ENCODE measurements at places on chromosomes 12 and 14.

DNA sequence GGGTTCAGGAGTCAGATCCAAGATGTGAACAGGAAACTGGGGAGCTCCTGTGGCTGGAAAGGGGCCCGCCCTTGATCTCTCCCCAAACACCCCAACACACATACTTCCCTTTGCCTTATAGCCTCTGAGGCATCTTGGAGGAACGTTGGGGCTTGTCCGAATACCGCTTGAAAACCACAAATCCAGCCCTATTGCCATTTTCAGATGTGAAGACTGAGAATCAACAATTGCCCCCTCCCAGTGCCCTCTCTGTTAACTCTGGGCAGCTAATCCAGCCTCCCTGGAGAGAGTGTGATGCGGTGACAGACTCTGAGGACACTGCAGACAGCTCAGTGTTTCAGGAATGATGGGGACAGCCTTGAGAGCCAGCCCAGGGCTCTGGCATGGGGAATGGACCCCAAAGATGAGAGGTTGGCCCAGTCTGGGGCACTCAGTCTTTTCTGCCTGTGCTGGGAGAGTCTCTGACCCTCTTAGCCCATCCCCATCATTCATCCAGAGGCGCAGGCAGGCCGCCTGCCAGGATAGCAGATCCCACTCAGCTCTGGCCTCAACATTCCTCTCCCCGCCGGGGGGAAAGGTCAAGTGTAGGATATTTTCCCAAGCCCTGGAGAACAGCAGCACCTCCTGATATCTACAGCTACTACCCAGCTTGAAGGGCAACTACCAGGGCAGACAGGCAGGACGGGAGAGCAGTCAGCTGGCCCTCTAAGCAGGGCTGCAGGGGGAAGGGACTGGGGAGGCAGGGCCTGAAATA is 24.6 kb upstream of the LTBP2 start:
- DNase-seq: no peak

- DNase-seq: no peak
These were observed 2.1 kb downstream of the ITGA5 start for GRCh38 chr12:54416687-54417603.

DNA sequence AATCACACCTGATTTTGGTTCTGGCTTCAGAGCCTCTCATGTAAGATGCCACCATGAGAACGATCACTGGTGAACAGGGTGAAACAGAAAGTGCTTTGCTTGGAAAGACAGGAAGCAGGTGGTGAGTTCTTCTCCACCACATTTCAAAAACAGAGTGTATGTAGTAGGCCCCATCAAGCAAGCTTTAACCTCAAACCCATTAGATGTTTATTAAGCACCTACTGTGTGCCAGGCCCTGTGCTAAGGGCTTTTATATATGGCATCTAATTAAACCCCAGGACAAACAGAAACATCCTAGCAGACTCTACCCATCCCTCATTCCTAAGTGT is 47.8 kb upstream of the MED13L start:
- no peak for DNase-seq

- no peak for DNase-seq
These were observed 18.0 kb upstream of the NT5DC3 start for GRCh38 chr12:103858953-103859601.

DNA sequence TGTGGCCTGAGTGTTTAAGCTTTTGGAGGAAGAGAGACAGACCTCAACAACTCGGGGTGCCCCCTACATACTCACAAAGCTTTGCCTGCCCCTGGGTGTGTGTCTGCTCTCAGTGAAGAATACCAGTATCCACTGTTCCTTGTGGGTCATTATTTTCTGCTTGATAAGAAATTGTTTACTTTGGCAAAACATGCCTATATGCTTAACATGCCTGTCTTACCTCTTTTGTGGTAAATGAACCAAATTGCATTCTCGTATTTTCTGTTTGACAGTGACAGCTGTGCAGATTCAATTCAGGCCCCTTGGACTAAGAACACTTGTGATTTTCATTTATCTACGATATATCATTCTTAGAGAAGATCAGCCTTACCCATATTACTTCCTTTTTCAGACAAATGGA is 50.6 kb upstream of the REP15 start:
- DNase-seq: no peak

- no peak for DNase-seq
These were observed 104.9 kb downstream of the PDZRN4 start for GRCh38 chr12:41293011-41293410.

GRCh38 chr14:54785136-54785777 is 117.4 kb downstream of the GCH1 start:
- DNase-seq: no peak

GRCh38 chr14:50062438-50063085 is 53.8 kb downstream of the VCPKMT start:
- peak; percentile 50 for DNase-seq

- no peak for DNase-seq
These were observed 224.2 kb upstream of the FKBP4 start for GRCh38 chr12:2570562-2570961.

GRCh38 chr12:53674977-53675700 is 744 bp downstream of the ATP5MC2 start:
- no peak for DNase-seq

DNA sequence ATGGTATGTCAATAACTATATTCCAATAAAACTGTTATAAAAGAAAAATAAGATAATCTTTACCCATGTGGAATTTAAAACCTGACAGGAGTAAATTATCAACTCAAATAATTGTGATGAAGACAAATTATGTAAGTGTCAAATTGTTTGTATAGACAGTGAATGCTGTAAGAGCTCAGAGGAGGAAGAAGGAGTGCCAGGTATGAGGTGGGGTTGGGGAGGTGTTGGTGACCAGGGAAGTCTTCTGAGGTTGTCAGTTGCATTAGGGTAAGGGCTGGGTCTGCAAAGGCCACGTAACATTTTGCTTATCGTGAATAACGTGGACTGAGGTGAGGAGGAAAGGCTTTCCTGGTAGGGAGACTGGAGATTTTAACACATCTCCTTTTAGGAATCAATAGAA is 2.5 kb upstream of the MAX start:
- no peak for DNase-seq

GRCh38 chr12:3726456-3726855 is 26.5 kb downstream of the CRACR2A start:
- no peak for DNase-seq

DNA sequence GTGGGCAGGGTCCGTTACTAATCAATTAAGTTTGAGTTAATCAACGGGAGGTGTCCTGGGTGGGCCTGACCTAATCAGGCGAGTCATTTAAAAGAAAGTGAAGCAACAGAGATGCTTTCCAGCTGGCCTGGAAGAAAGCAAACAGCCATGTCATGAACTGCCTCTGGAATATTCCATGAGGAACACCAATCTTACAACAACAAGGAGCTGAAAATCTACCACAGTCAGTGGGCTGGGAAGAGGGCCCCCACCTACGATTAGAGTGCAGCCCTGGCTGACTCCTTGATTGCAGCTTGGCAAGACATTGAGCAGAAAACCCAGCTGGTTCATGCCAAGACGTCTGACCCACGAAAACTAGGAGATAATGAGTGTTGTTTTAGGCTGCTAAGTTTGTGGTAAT is 56.2 kb downstream of the SSPN start:
- no peak for DNase-seq

- DNase-seq: no peak
These were observed 42.7 kb upstream of the CRACR2A start for GRCh38 chr12:3795492-3796133.

- no peak for DNase-seq
These were observed 9.4 kb upstream of the PLBD2 start for GRCh38 chr12:113348849-113349536.

DNA sequence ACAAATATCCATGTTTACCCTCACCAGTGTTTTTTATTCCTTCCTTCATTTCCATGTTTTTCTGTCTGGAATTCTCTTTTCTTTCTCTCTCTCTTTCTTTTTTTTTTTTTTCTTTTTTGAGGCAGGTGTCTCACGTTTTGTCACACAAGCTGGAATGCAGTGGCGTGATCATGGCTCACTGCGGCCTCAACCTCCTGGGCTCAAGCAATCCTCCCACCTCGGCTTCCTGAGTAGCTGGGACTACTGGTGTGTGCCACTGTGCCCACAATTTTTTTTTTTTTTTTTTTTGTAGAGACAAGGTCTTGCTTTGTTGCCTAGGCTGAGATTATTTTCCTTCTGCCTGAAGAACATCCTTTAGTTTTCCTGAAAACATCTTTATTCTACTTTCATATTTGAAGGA is 15.0 kb upstream of the AMIGO2 start:
- DNase-seq: no peak

- DNase-seq: no peak
These were observed 13.9 kb downstream of the COPZ1 start for GRCh38 chr12:54338698-54339296.

GRCh38 chr12:120820884-120821510 is 83.2 kb downstream of the SPPL3 start:
- DNase-seq: peak; percentile 0

GRCh38 chr12:2785017-2785416 is 9.8 kb upstream of the FKBP4 start:
- DNase-seq: no peak

GRCh38 chr14:52885230-52885629 is 65.6 kb downstream of the FERMT2 start:
- DNase-seq: no peak

- DNase-seq: no peak
These were observed 6.0 kb downstream of the GPR132 start for GRCh38 chr14:105059035-105059924.

- DNase-seq: no peak
These were observed 40.8 kb downstream of the VDR start for GRCh38 chr12:47863985-47864384.

- DNase-seq: no peak
These were observed 111.6 kb upstream of the NOS1 start for GRCh38 chr12:117472983-117473382.

DNA sequence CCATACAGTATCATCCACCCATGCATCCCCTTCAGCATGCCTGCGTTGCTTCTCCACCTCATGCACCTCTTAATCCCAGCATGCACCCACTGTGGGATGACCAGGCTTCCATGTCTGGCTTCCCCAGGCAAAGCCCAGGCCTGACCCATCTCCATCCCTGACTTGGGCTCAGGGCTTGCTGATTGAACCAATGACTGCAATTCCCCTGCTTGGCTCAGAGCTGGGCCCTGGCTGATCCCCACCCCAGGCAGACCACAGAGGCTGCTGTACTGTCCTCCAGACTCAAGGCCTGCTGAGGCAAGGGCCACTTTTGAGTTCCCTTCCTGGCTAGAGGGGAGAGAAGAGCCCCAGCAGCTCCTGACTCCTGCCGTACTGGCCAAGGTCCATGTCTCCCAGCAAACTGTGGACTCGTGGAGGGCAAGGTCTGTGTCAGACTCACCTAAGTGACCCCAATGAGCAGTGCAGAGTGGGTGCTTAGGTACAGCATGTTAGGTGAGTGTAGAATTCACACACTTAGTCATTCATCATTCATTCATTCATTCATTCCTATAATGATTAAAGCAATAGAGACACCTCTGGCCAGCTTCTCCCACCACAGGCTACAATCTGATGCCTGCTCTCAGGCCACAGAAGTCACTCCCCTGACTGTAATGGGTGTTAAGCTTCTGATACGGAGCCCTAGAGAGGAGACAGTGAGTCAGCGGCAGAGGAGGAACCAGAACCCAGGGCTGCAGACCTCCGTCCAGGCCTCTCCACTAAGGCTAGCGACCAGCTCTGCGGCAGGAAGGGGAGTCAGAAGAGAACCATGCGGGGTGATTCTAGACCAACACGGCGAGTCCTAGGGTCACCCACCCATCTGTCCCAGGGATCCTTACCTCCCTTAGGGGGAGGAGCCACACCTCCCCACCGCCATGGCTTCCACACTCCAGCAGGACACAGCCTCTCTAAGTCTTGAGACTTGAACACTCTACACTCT is 2.9 kb downstream of the BEGAIN start:
- DNase-seq: no peak

- no peak for DNase-seq
These were observed 29.1 kb downstream of the GPR68 start for GRCh38 chr14:91215381-91215780.

GRCh38 chr12:23909551-23909950 is 39.9 kb downstream of the SOX5 start:
- no peak for DNase-seq

GRCh38 chr14:24820616-24821015 is 186.6 kb upstream of the GZMB start:
- DNase-seq: no peak

GRCh38 chr14:102390064-102390855 is 27.5 kb downstream of the TECPR2 start:
- no peak for DNase-seq
